ENCODE measurements at places on chromosomes 2 and 18.

- no peak for DNase-seq
These were observed 53.4 kb downstream of the ADI1 start for GRCh38 chr2:3465844-3466481.

- no peak for DNase-seq
These were observed 1221.6 kb upstream of the NRXN1 start for GRCh38 chr2:52253416-52253980.

GRCh38 chr2:223588251-223588650 lies 13.9 kb downstream of the SCG2 start:
- DNase-seq = no peak

DNA sequence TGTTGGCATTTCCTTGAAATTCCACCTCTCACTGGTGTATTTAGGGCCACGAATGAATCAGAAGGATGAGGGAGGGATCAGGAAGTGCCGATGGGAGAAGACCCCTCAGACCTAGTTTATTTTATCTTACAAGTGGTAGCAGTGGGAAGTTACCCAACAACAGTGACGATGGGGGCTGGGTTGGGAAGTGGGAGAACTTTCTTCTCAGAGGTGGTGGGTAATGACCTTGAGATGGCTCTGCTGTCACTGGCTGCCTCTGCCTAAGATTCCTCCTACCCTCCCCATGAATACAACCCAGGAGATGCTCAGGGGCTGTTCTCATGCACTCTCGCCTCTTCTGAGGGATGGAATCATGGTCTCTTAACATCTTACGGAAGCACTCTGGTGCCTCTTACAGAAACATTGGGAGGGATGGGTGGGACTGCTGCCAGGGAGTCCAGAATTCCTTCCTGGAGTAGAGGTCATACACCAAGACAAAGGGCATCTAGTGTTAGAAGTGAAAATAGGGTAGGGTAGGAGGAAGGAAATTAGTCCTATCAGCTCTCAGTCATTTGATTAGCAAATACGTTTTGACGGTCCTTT lies 58.5 kb upstream of the TXNDC2 start:
- DNase-seq = no peak

- DNase-seq = no peak
These were observed 46.1 kb downstream of the OLA1 start for GRCh38 chr2:174202188-174202587.

DNA sequence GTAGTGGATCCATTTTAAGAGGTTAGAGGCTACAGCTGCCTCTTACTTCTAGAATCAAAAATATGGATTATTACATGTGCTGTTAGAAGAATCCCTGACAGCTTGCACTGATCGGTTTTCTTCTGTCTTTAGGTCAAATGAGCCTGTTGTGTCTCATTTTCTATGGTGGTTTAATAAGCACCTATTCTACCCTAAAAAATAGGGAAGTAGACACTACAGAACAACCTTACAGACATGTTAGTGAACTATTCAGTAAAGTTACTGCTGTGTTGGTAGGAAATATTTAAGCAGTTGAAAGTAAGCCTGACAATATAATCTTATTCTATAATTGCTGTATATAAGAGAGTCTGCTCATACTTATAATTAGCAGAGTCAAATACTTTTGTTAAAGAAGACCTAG lies 168.5 kb upstream of the NOSTRIN start:
- no peak for DNase-seq

DNA sequence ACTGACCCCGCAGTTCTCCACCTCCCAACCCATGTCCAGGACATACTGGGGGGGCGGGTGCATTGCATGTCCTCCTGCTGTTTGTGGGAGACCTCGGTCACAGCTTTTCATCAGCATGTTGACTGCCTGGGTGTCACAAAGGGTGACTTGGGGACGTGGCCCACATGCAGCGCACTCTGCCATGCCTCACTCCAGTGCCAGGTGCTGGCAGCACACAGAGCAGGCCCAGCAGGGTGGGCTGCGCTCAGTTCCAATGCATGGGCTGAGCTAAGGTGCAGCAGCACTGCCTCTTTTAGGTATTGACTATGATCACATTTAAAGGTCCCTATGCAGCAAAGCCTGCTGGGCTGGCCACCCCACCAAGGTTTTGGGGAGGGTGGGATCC lies 261.9 kb upstream of the SALL3 start:
- no peak for DNase-seq

DNA sequence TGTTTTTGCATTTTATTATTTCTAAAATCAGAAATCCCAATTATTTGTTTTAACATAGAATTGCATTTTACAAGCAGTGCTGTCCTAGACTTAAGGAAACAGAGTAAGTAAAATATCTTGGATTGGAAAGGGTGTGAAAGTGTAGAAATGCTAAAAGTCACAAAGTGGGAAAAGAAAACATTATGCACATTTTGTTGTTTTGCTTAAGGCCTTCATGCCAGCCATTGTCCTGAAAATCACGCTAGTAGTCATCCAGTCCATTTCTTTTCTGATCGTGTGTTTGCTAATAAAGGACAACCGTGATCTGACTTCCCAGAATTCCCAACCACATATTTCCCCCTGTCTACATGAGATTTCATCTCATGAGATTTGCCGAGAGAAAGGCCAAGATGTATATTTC lies 199.1 kb downstream of the PTGR3 start:
- DNase-seq = no peak

GRCh38 chr2:112597537-112598322 lies 13.3 kb downstream of the CHCHD5 start:
- no peak for DNase-seq

- DNase-seq = no peak
These were observed 369.8 kb upstream of the CDH7 start for GRCh38 chr18:65380986-65381385.

- DNase-seq = no peak
These were observed 207.6 kb upstream of the TANK start for GRCh38 chr2:160952464-160953254.

GRCh38 chr2:135056790-135057189 lies 4.7 kb downstream of the RAB3GAP1 start:
- DNase-seq = no peak

DNA sequence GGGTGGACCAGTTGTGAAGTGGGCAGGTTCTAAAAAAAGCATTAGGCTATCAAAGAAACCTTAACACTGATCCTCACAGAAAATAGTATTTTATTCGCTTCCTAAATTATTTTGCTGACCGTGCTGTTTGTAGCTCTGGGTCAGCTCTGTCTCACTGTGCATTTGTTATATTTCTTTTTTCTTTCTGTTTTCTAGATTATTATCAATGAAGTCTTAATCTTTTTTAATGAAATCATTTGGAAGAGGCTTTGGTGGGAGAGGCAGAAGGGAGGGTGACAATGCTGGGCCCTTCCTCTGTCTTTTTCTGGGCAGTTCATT lies 213.6 kb downstream of the PTGR3 start:
- no peak for DNase-seq

- DNase-seq = no peak
These were observed 10.7 kb downstream of the TEX51 start for GRCh38 chr2:126909366-126909765.

- DNase-seq = no peak
These were observed 4.4 kb downstream of the TEX44 start for GRCh38 chr2:231597014-231597611.

DNA sequence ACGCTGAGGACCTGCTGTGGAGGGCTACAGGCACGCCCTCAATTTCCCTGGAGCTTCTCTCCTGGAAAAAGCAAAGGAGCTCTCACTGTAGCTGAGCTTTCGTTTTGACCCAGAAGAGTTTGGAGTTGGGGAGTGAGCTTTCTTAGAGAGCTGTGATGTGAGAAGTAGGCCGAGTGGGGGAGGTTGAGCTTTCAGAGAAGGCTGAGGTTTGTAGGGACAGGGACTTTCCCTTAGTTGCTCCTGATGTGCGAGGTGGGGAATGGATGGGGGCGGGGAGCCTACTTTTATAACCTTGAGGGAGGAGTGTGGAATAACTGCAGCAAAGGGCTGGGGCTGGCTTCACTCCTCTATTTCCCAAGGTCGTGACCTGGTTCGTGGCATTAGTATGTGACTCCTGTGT lies 47.1 kb downstream of the ZNF532 start:
- DNase-seq = no peak

DNA sequence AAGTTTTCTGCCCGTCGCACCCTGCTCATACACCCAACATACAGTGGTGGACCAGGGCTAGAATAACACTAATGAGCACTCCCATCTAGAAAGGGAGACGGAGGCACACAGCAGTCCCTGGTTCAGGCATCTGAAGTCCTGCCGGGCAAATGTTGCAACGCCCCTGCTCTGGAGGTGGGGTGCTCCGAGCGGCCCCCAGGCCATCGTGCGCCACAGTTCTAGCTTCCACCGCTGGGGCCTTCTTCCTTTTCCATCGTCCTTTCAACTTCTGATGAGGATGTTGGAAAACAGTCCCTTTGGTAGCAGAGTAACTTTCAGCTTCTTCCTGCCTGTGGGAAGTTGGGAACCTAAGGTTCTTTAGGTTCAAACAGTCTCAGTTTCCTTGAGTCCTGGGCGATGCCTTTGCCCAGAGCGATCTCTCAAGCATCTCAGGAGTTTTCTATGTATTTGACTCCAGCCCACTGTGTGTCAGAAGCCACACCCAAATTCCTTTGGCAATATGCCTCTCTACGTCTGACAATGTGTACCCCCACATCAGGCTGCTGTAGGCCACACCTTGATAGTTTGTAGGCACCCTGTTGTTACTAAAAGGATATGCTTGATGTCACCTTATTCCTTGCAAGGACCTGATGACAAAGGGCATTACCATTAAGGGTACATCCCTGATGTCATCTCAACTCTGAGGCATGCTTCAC lies 258.8 kb downstream of the GLI2 start:
- DNase-seq = no peak

- no peak for DNase-seq
These were observed 134.7 kb downstream of the UBR3 start for GRCh38 chr2:169961911-169962310.

- DNase-seq = no peak
These were observed 32.5 kb downstream of the INPP5D start for GRCh38 chr2:233092432-233093165.

DNA sequence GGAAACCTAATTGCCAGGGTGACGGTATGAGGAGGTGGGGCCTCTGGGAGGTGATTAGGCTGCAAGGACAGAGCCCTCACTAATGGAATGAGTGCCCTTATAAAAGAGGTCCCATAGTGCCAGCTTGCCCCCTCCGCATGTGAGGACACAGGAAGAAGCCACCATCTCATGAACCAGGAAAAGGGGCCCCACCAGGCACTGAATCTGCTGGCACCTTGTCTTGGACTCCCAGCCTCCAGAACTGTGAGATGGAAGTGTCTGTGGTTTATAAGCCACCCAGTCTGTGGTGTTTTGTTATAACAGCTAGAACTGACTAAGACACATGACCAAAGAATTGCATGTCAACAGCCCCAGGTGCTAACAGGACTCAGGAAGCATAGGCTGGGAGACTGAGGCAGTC lies 214.3 kb downstream of the MGAT5 start:
- no peak for DNase-seq

GRCh38 chr2:199646439-199646838 lies 188.7 kb upstream of the SATB2 start:
- DNase-seq = no peak

- DNase-seq = no peak
These were observed 36.2 kb downstream of the EPG5 start for GRCh38 chr18:45930963-45931362.

DNA sequence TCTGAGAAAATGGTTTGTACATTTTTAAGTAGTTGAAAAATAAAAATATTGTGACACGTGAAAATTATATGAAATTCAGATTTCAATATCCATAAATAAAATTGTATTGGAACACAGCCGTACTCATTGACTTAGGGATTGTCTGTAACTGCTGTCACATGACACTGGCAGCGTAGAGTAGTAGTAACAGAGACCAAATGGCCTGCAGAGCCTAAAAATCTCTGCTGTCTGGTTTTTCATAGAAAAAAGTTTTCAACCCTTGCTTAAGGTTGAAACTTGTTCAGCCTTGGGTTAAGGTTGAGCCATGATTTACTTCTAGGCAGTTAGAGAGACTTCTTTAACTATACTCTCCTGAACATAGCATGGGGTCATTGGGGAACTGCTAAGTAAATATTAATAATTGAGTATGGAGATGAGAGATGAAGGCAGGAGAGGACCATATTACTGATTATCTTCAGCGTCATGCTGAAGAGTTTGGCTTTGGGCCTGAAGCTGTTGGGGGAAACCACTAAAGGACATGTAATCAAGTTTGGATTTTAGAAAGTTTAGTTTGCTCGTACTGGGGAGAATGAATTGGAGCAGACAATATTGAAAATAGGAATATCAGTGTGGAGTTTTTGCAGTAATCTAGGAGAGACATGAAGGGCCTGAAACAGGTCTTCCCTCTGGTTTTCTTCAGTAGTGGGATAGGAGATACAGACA lies 16.2 kb downstream of the EML4 start:
- DNase-seq = no peak

GRCh38 chr2:217914078-217914477 lies 88.7 kb downstream of the TNS1 start:
- no peak for DNase-seq

- no peak for DNase-seq
These were observed 112.2 kb downstream of the ZNF521 start for GRCh38 chr18:25239581-25240419.

GRCh38 chr2:106138543-106139237 lies 55.4 kb downstream of the UXS1 start:
- DNase-seq = no peak

GRCh38 chr2:86439879-86440630 lies 1.1 kb upstream of the KDM3A start:
- no peak for DNase-seq

GRCh38 chr2:162333968-162334367 lies 10.0 kb upstream of the GCA start:
- DNase-seq = no peak

GRCh38 chr2:160142472-160142871 lies 57.6 kb downstream of the ITGB6 start:
- no peak for DNase-seq

- DNase-seq = no peak
These were observed 182.4 kb downstream of the CELF4 start for GRCh38 chr18:37383036-37383785.

DNA sequence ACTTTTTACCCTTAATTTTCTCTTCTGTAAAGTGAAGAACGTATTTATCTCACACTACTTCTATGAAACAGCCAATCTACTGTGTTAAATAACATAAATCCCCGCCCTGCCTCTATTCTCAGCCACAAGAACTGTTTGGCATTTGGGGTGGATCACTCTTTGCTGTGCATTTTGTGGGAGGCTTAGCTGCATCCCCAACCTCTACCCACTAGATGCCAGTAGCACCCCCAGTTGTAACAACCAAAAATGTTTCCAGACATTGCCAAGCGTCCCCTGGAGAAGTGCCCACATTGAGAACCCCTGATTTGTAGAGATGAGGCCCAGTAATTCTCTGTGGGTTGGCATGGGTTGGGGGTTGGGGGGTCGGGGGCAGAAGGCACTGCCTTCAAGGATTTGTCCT lies 94.7 kb upstream of the BOD1L2 start:
- no peak for DNase-seq

Data from T-helper 1 cell (primary cell).